T follicular helper cell (primary cell): ENCODE measurements at places on chromosomes 13 and 19.

DNA sequence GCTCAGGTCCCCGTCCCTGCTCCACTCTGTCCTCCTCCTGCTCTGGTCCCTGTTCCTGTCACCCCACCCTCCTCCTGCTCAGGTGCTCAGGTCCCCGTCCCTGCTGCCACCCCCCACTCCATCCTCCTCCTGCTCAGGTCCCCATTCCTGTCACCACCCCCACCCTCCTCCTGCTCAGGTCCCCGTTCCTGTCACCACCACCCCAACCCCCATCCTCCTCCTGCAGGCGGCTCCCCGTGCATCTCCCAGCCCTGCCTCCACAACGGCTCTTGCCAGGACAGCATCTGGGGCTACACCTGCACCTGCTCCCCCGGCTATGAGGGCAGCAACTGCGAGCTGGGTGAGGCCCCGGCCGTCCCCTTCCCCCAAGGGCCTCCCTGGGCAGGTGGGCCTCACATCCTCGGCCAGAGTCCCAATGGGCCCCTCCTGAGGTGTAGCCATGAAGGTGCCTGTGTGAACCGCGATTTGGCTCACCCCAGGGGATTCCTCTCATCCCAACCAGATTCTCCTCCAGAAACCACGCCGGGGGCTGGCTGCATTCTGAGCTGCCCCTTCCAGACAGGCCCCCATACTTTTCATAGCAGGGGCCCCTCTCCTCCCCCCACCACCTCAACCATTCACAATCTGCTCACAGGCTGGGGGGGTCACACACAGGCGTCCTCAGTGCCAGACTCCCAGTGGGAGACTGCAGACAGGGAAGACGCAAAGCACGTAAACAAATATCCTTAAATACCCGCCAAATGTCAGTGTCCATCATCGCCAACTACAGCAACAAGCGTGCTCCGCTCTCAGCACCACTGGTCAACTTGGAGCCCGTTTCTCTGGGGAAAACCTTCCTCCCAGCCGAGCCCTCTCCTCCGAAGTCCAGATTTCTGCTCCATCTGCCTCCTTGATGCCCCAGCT, 4.6 kb downstream of the PROZ start:
- DNase-seq, result no peak

- peak; percentile 84 for DNase-seq
These were observed at the start of gene CLASRP for GRCh38 chr19:45038931-45039893. Gene CLASRP (plus strand): TSS chr19:45039045. CDS start chr19:45040213, 1,168 bp downstream.

DNA sequence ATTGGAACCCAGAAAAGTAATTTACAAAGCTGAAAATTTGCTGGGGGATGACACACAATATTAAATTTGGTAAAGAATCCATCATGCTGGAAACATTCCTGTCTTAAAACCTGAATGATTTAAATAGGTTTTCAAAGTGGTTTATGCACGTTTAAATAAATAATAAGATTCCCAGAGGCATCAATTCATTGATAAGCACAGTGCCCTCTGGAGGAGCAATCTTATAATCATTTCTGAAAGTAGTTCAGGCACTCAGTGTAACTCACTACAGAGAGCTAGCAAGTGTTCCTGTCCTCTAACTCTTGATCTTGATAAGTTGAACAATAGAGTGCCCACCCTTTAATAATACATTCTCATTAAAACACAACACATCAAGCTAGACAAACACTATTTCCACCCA, 43.5 kb upstream of the SHISA2 start:
- no peak for DNase-seq

GRCh38 chr13:92843549-92843948, 383.1 kb upstream of the GPC6 start:
- no peak for DNase-seq

DNA sequence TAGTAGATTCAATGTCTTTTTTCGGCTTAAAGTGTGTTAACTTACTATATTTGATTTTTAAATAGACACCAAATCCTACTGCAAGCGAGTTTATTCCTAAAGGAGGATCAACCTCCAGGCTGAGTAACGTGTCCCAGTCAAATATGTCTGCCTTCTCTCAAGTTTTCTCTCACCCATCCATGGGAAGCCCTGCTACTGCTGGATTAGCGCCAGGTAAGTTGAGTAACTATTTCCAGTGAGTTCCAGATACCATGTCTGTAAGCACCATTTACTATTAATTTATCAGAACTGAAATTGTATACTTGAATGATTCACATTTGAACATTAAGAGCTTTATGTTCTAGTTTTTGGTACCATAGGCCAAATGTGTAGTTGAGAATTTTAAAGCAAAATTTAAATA, 81.8 kb downstream of the PAN3 start:
- DNase-seq, result no peak

DNA sequence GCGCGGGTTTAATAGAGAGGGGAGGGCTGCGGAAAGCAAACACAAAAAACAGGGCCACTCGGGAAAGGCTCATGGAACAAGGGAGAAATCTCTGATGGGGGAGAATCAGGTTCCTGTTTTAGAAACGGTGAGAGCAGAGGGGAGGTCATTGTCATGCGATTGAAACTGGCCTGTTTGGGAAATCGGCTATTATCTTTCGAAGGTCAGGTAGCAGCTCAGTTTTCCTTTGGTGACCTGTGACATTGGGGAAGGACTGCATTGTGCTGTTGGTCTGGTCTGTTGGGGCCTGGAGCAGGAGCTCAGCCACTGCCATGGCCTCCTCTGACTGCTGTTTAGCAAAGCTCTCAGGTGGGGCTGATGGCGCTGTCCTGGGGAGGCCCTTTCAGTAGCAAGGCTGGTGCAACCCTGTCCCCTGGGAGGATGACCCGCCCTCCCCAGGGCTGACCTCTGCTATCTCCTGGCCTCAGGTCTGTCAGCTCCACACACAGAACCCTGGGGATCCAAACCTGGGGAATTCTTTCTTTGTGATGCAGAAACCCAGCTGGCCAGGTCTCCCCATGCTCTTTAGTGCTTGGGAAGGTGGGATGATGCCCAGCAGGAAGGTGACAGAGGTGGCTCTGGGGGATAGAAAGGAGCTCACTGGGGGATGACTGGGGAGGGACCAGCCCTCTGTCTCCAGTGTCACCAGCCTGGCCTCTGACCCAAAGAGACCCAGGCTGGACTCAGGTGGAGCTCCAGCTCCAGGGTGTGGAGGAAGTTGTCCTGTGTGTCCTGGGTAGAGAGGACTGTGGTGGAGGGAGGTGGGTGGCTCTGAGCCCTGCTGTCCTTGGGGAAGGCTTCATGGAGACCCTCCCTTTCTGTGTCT, 21.2 kb upstream of the CD177 start:
- no peak for DNase-seq

GRCh38 chr19:39949026-39949747, 14.8 kb upstream of the FCGBP start:
- DNase-seq, result no peak

- no peak for DNase-seq
These were observed 733.7 kb upstream of the ATXN8OS start for GRCh38 chr13:69373747-69374425.

DNA sequence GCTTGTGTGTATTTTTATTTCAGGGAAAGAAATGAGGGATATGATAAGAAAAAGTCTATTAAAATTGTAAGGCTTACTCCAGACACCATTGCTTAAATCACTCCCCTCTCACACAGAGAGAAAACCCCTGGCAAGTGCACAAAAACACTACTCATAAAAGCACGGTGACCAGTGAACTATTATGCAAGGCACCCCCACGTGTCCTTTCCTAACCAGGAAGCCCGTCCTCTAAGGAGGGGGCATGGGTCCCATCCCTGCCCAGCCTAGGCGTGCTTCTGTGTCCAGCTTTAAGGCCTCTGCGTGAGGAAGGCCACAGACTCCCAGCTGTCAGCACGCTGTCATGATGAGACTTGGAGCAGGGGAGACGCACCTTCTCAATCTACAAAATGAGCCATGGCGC, 83.5 kb downstream of the SLC7A1 start:
- DNase-seq, result no peak

GRCh38 chr19:4399812-4400134, 574 bp downstream of the SH3GL1 start:
- DNase-seq, result no peak

GRCh38 chr19:13016245-13016627, 21.0 kb downstream of the NFIX start:
- DNase-seq, result no peak

DNA sequence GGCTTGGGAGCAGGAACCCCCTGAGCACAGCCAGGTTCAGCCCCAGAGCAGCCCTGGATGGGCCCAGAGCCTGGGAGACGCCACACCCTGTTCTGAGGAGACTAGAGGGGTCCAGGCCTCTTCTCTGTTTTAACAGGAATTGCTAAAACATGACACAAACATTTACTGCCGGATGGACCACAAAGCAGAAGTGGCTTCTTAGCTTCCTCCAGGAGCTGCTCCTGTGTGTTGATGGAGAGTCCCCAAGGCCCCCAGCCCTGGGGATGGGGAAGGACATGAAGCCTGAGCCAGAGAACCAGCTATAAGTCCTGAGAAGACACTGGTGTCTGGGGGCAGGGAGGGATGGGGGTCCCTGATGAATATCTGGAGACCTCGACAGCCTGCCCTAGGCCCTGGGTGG, 14.6 kb downstream of the CEACAM3 start:
- no peak for DNase-seq
